Right atrium auricular region (tissue), 2 donors: ENCODE measurements at places on chromosomes 1 and 21. TPM values are rescaled to one million over a fixed set of nuclear protein-coding genes. Genes with fewer than 3 reads are reported as not detected.

- H3K27me3 ChIP-seq: no peaks in the 10 kb centered on the region
- no peaks in the 10 kb centered on the region for H3K36me3 ChIP-seq
- H3K27ac ChIP-seq: no peak overlapping the region
- H3K4me3 ChIP-seq: no peak overlapping the region
- H3K4me1 ChIP-seq: no peaks in the 10 kb centered on the region
Measured at GRCh38 chr21:36079010-36079649, 9.3 kb downstream of the CBR1 start.

GRCh38 chr1:28417926-28418637 lies 48.5 kb downstream of the PHACTR4 start:
- H3K27ac ChIP-seq: no peak overlapping the region
- H3K36me3 ChIP-seq: no peaks in the 10 kb centered on the region
- no peak overlapping the region for H3K4me3 ChIP-seq
- no peak for DNase-seq
- no peaks in the 10 kb centered on the region for H3K4me1 ChIP-seq

GRCh38 chr21:42425591-42425990 lies 21.9 kb downstream of the UBASH3A start:
- no peaks in the 10 kb centered on the region for H3K4me1 ChIP-seq
- H3K4me3 ChIP-seq: no peak overlapping the region
- H3K27me3 ChIP-seq: no peaks in the 10 kb centered on the region
- DNase-seq: no peak

DNA sequence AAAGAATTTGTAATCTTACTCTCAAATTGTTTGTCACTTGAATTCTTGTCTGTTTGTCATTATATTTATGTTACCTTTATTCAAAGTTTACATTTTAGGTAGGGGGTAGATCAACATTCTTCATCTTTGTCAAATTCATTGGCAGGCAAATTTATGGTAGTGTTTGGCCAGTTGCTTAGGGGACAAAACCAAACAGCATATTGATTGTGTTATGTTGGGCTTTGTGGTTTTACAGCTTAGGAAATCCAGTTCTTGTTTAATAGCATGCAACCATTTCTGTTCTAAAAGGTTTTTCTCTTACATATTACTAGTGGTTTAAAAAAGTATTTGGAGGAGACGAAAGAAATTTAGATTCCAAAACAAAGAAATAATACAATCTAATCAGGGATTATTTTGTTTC lies 91.4 kb downstream of the HMCN1 start:
- no peaks in the 10 kb centered on the region for H3K27me3 ChIP-seq
- DNase-seq: no peak
- no peak overlapping the region for H3K27ac ChIP-seq
- no peak overlapping the region for H3K4me3 ChIP-seq

GRCh38 chr21:30710499-30710898 lies 8.1 kb downstream of the KRTAP21-3 start:
- H3K36me3 ChIP-seq: no peaks in the 10 kb centered on the region
- no peak overlapping the region for H3K27ac ChIP-seq
- H3K4me3 ChIP-seq: no peak overlapping the region
- H3K4me1 ChIP-seq: no peaks in the 10 kb centered on the region
- DNase-seq: no peak
- no peaks in the 10 kb centered on the region for H3K27me3 ChIP-seq

- no peak for DNase-seq
- no peaks in the 10 kb centered on the region for H3K27me3 ChIP-seq
- H3K4me1 ChIP-seq: no peaks in the 10 kb centered on the region
- no peak overlapping the region for H3K4me3 ChIP-seq
- no peak overlapping the region for H3K27ac ChIP-seq
Measured at GRCh38 chr1:205260948-205261732, 33.4 kb downstream of the TMCC2 start.

GRCh38 chr1:117644696-117645311 lies 39.0 kb downstream of the TENT5C start:
- no peak overlapping the region for H3K4me3 ChIP-seq
- no peak for DNase-seq
- no peaks in the 10 kb centered on the region for H3K36me3 ChIP-seq
- H3K27ac ChIP-seq: no peak overlapping the region
- no peaks in the 10 kb centered on the region for H3K27me3 ChIP-seq

DNA sequence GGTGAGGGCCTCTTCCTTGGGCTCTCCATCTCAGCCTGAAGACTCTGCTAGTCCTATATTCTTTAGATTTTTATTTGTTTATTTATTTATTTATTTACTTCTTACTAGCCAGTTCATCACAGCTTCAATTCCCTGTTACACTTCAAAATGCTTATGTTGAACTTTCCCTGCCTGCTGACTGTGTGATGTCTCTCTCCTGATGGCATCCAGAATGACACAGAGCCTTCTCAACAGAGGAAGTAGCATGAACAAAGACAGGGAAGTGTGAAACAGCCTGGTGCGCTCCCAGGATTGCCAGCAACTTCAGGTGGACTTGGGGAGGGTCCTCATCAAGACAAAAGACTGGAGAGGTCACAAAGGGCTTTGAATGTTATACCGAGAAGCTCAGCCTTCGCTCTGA lies 4.3 kb upstream of the IPO13 start:
- no peaks in the 10 kb centered on the region for H3K27me3 ChIP-seq
- H3K4me3 ChIP-seq: no peak overlapping the region
- H3K36me3 ChIP-seq: no peaks in the 10 kb centered on the region
- H3K4me1 ChIP-seq: no peaks in the 10 kb centered on the region

DNA sequence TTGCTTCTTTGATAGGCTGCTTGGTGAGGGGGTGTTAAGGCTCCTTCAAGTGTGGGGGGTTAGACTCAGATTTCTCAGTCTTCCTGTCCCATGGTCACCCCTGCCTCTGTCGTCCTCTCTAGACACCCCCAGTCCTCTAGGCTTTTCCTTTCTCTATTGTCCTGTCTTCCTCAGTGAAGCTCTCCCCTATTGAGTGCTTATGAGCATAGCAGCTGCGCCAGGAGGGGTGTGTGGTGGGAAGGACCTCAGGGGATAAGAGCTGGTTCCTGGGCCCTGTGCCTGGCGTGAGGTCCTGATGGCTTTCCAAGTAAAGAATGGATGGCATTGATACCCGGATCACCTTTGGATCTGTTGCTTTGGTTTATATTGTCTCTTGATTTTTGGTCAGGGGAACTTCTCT lies 69.1 kb downstream of the DIP2A start:
- no peak for DNase-seq
- H3K27me3 ChIP-seq: no peaks in the 10 kb centered on the region
- peaks cover 38% of the 10 kb centered on the region for H3K36me3 ChIP-seq
- no peak overlapping the region for H3K27ac ChIP-seq

DNA sequence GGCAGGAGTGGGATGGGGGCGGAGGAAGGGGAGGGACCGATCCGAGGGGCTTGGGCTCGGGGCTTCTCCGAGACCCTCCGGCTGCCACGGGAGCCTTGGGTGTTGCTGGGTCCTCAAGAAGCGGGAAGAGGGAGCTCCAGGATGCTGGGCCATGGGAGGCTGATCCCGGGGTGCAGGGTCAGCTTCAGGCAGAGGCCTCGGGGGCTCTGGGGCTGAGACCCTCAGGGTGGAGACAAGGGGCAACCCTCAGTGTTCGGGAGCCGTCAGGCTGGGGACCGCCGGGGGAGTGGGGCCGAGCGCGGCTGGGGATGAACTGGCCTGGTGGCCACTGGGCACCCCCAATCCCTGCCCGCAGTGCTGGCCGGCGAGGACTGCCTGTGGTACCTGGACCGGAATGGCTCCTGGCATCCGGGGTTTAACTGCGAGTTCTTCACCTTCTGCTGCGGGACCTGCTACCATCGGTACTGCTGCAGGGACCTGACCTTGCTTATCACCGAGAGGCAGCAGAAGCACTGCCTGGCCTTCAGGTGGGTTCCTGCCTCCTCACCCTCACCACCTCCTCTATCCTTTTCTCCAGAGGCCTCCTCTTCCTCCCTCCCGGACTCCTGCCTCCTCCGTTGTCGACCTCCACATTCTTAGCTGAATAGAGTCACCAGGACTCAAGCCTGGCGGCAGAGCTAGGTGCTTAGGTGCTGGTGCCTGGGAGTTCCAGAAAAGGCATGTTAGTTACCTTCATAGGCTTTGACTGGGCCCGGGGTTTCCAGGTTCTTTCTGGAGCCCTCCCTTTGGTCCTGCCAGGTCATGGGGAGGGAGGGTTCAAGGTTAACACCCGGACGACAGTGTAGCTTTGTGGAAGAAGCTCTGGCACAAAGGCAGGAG lies 631 bp downstream of the SHISA4 start:
- no peaks in the 10 kb centered on the region for H3K27me3 ChIP-seq
- H3K4me3 ChIP-seq: peak overlapping the region; percentile 68

GRCh38 chr1:10374442-10374860 lies 24.4 kb upstream of the PGD start:
- H3K36me3 ChIP-seq: peaks cover 32% of the 10 kb centered on the region
- H3K4me1 ChIP-seq: no peaks in the 10 kb centered on the region
- no peak for DNase-seq
- H3K27me3 ChIP-seq: no peaks in the 10 kb centered on the region

GRCh38 chr1:163604321-163604720 lies 282.6 kb downstream of the NUF2 start:
- no peaks in the 10 kb centered on the region for H3K4me1 ChIP-seq
- no peak overlapping the region for H3K27ac ChIP-seq
- no peaks in the 10 kb centered on the region for H3K27me3 ChIP-seq
- H3K4me3 ChIP-seq: no peak overlapping the region
- H3K36me3 ChIP-seq: no peaks in the 10 kb centered on the region
- DNase-seq: no peak

GRCh38 chr1:226571893-226572292 lies 23.3 kb downstream of the STUM start:
- peaks cover 26% of the 10 kb centered on the region for H3K4me1 ChIP-seq
- no peak overlapping the region for H3K27ac ChIP-seq
- H3K36me3 ChIP-seq: no peaks in the 10 kb centered on the region

GRCh38 chr1:178451529-178451928 lies 45.2 kb downstream of the CLEC20A start:
- no peak overlapping the region for H3K4me3 ChIP-seq
- no peaks in the 10 kb centered on the region for H3K4me1 ChIP-seq
- no peak for DNase-seq

GRCh38 chr1:181319907-181320306 lies 163.4 kb upstream of the CACNA1E start:
- H3K36me3 ChIP-seq: no peaks in the 10 kb centered on the region
- DNase-seq: no peak
- H3K27me3 ChIP-seq: no peaks in the 10 kb centered on the region
- no peak overlapping the region for H3K27ac ChIP-seq
- H3K4me3 ChIP-seq: no peak overlapping the region

DNA sequence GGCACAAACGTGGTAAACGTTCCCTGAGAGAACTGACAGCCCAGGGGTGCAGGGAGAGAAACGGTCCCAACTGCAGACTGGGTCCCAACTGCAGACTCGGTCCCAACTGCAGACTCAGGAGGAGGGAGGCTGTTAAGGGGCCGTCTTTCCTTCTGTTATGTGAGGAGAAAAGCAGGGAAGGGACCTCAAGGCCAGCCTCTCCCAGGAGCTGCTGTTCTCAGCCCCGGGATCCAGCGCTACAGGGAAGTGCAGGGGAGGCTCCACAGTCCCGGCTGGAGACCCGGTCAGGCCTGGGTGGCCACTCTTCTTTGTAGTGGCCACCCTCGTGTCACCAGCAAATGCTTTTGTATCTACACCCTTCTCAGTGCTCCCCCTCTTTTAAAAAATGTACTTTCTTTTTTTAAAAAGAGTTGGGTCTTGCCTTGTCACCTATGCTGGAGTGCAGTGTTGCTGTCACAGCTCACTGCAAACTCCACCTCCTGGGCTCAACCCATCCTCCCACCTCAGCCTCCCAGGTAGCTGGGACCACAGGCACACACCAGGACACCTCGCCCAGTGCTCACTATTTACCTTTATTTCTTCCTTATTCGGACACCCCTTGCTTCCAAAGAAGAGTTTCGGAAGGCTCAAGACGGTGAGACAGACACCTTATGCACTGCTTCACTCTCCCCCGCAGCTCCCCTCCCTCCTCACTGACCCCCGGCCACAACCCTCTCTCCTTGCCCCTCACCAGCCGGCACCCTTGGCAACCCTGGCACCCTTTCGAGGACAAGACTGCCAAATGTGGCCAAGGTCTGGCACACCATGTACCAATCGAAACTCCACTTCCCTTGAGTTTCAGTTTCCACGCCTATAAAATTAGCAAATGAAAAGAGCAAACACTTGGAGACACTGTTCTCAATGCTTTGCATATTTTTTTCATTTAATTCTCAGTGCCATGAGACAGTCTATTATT lies 21.8 kb downstream of the CAPN2 start:
- H3K27me3 ChIP-seq: no peaks in the 10 kb centered on the region
- no peak overlapping the region for H3K4me3 ChIP-seq
- H3K4me1 ChIP-seq: peaks cover 72% of the 10 kb centered on the region
- no peak for DNase-seq

DNA sequence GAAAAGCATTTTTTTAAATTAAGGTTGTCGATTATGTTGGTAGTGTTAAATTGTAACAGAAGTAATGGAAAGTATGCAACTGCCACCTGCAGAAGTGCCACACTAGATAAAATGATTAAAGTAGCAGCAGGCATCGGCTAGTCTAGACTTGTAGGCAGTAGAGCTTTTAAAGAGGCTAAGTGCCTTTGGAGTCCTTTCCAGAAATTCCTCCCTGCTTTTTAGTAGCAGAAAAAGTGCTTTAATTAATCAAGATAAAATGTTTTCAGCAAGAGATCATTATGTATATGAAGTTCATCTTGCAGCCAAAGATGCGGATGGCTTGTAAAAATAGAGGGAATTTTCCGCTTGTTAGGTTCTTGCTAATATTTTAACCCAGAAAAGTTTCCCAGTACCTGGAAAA lies 87.1 kb upstream of the LRRC8D start:
- DNase-seq: no peak
- H3K36me3 ChIP-seq: no peaks in the 10 kb centered on the region
- H3K27me3 ChIP-seq: no peaks in the 10 kb centered on the region

GRCh38 chr1:31460027-31460426 lies 47.0 kb downstream of the SERINC2 start:
- no peaks in the 10 kb centered on the region for H3K27me3 ChIP-seq
- no peaks in the 10 kb centered on the region for H3K36me3 ChIP-seq
- no peak for DNase-seq
- H3K27ac ChIP-seq: no peak overlapping the region
- H3K4me1 ChIP-seq: no peaks in the 10 kb centered on the region

DNA sequence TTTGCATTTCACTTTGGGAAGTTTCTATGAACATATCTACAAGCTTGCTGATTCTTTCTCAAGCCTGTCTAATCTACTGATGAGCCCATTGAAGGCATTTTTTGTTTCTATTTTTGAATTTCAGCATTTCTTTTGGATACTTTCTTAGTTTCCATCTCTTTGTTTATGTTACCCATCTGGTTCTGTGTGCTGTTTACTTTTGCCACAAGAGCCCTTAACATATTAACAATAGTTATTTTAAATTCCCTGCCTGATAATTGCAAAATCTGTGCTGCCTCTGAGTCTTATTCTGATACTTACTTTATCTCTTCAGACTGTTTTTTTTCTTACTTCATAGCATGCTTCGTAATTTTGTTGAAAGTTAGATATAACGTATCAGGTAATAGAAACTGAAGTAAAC lies 75.8 kb upstream of the ZRANB2 start:
- H3K27ac ChIP-seq: no peak overlapping the region
- H3K4me1 ChIP-seq: no peaks in the 10 kb centered on the region
- H3K4me3 ChIP-seq: no peak overlapping the region
- no peaks in the 10 kb centered on the region for H3K36me3 ChIP-seq

The AADACL4 gene
- not detected for total RNA-seq

The AKR7A3 gene
- not detected for total RNA-seq

The FAM110D gene
- 4.3 TPM for total RNA-seq

The TNFRSF18 gene
- total RNA-seq: not detected

The CRYBG2 gene
- total RNA-seq: not detected

The HSD3B2 gene
- total RNA-seq: not detected

The C1orf226 gene
- 3.0 TPM for total RNA-seq

The IL19 gene
- total RNA-seq: not detected

The PTPN22 gene
- total RNA-seq: 0.33 TPM

The AMIGO1 gene
- 15.1 TPM for total RNA-seq

The TRIM67 gene
- not detected for total RNA-seq

The LMOD1 gene
- 42.2 TPM for total RNA-seq

The PTPN7 gene
- 0.63 TPM for total RNA-seq
